ENCODE measurements at places on chromosomes 5 and 9. TPM values are rescaled to one million over a fixed set of nuclear protein-coding genes. Genes with fewer than 3 reads are reported as not detected.
A peak's percentile ranks its signal among the peaks of the same experiment; 100 is the strongest.

GRCh38 chr5:152422081-152422480 is 17.0 kb upstream of the NMUR2 start:
- DNase-seq: no peak

ANKRD31 gene
- total RNA-seq: 0.40 TPM

MARCHF3 gene
- 13.8 TPM for total RNA-seq

CAST gene
- total RNA-seq: 194 TPM

PTPRD gene
- total RNA-seq: 41.3 TPM

PCDHA6 gene
- 1.7 TPM for total RNA-seq

PAEP gene
- 1.4 TPM for total RNA-seq

DNA sequence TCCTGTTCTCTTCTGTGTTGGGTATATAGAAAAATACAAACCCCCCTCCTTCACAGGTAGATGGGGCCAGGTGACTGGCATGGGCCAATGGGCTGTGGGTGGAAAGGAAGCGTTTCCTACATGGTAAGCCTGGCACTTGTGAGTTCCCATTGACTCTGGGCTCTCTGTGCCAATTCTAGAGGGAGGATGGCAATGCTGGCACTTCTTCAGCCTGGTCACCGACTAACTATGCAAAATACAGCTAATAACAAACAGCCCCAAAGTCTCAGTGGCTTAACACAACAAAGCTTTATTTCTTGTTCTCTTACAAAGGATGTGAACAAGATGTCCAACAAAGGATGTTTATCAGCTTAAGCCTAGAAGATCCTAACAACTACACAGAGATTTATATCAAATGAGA is 258.1 kb downstream of the SYK start:
- DNase-seq: no peak

- no peak for DNase-seq
Observed at GRCh38 chr5:56102889-56103288, 108.1 kb upstream of the IL6ST start.

DNA sequence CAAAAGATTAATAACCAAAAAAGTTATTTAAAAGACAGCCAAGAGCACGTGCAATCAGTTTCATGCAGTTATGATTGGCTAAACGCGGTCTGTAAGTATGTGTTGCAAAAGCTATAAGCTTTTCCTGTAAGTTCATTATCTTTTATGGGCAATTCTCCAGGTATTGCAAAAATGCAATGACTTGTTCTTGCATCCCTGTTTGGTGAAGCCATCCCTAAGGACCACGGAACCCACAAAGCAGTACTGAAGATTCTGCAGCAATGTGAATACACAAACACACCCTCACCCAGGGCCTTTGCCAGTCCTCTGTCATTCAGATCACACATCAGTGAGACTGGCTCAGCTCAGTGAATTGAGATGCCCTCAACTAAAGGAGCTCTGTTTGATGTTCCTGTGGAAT is 11.4 kb downstream of the GCNT4 start:
- DNase-seq: no peak

- no peak for DNase-seq
Observed at GRCh38 chr9:92663126-92663525, 6.8 kb downstream of the IPPK start.

RFESD gene
- total RNA-seq: 1.2 TPM

- DNase-seq: peak; percentile 9
Observed at GRCh38 chr9:134571326-134571931, 70.2 kb upstream of the COL5A1 start.

DNA sequence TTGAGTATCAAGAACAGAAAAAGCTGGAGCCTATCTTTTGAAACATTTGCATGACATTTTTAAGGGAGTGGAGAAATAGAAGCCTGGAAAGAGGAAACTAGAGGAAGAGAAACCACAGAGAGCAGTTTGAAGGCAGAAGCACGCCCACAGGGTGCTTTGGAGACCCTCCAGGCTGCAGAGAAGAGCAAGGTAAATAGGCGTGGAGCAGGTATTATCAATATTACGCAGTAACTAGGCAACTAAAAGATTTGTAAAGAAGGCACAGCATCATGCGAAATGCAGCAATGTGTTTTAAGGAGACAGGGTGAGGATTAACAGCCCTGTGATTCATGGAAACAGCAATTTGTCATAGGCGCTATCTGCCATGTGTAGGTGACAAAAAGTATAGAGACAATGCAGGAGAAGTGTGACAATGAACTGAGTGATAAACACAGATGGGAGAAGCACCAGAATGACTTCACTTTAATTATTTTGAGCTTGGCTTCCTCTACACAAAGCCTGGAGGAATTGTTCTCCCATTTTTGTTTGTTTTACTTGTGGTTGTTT is 281.2 kb downstream of the BRINP1 start:
- no peak for DNase-seq

- no peak for DNase-seq
Observed at GRCh38 chr5:108141676-108142075, 240.2 kb downstream of the FBXL17 start.

DNA sequence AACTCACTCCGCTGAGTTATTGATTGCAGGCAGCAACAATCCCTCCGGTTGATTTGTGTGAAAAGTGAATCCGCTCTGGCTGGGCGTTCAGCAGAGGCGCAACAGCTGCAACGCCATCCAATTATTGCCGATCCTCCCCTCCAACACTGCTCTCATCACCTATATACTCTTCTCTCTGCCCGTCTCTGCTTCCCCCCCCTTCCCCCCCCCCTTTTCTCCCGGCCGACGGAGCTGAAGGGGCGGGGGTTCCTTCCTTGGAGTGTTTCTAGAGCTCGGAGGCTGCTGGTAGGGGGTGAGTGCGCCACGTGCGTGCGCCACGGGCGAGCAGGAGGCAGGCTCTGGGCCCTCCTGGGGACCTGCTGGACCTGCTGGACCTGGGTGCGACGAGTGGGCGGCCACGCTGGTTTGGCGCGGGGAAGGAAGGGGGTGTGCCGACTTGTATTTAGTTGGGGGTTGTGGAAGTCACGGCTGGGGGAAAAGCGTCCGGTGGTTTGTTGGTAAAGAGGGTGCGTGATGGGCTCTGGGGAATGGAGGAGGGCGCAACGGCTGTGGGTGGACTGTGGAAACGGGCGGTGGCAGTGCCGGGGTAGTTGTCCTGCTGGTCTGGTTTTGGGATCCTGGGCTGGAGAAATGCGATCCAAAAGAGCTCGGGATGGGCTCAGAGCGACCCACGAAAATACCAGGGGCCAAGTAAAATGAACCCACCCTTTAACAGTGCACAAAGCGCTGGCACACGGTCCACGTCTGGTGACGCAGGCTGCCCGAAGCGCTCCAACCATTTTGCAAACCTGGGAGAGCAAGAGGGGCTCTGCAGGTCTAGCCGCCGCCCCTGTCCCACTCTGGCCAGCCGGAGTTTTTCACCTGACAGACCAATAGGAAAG is 6.4 kb upstream of the MEF2C start:
- DNase-seq: peak; percentile 88

CLIC3 gene
- 0.71 TPM for total RNA-seq

DNA sequence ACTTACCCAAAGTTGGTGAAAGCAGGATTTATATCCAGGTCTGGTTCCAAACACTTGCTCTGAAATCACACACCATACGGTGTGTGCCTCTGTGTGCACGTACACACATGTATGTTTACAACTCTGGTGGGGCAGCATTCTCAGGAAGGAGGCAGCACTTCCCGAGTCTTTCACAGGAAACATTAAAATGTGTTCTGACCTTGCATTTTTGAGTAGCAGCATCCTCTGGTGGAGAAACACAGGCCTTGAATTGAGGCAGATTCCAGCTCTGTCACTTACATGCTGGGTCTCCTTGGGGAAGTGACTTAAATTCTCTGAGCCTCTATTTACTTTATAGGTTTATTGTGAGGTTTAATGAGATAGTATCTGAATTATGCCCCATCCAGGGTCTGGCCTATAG is 126.4 kb downstream of the RGS3 start:
- DNase-seq: peak; percentile 14

ARHGEF28 gene
- total RNA-seq: 33.3 TPM

DNA sequence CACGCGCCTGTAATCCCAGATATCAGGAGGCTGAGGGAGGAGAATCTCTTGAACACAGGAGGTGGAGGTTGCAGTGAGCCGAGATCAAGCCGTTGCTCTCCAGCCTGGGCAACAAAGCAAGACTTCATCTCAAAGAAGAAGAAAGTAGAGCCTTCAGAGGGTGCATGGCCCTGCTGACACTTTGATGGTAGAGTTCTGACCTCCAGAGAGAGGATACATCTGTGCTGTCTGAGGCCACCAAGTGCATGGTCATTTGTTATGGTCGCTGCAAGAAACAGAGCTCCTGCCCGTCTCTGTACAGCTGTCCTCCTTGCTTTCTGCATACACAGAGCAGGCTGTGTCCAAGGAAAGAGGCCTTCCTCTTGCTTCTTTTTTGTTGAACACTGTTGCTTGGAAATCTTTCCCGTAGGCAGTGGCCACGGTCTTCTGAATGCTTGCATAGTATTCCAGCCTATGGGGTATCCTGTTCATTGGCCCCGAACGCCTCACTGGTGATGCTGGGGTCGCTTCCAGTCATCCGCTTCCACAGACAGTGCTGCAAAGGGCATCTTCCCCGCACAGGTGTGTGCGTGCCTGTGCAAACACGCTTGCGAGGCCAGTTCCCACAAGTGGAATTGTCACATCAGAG is 36.8 kb upstream of the UNC5A start:
- no peak for DNase-seq

GRCh38 chr5:28328681-28329080 is 1290.3 kb upstream of the CDH9 start:
- no peak for DNase-seq

ADAMTSL2 gene
- total RNA-seq: 1.4 TPM

Data from ovary (tissue), 10 donors.